ENCODE measurements at places on chromosomes 12 and 14.

GRCh38 chr14:55749946-55750345, 169.9 kb downstream of the KTN1 start:
- no peak for DNase-seq

GRCh38 chr14:65098586-65098985, 3.7 kb downstream of the MAX start:
- DNase-seq: no peak

DNA sequence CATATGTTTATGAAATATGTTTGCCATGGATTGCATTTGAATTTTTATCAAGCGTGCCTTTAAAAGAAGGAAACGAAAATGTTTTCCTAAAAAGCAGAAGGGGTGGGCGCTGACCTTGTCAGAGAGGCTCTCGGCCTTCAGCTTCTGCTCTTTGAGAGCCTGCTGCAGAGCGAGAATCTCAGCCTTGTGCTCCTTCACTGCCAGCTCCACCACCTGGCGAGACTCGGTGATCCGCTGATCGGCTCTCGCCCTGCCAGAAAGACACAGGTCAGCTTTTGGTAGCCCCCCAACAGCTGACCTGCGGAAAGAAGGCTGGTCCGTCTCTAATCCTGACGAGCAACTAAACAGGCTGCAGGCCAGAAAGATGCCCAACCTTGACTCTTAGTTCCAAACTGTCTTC, 62.4 kb downstream of the PRKAB1 start:
- DNase-seq: no peak

DNA sequence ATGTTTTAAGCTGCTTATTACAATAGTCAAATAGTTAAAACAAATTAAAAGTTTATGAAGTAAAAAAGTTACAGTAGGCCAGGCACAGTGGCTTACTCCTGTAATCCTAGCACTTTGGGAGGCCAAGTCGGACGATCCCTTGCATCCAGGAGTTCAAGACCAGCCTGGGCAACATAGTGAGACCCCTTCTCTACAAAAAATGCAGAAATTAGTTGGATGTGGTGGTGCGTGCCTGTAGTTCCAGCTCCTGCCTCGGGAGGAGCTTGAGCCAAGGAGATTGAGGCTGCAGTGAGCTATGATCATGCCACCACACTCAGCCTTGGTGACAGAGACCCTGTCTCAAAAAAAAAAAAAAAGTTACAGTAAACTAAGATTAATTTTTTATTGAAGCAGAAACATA, 142.6 kb downstream of the MIPOL1 start:
- no peak for DNase-seq

DNA sequence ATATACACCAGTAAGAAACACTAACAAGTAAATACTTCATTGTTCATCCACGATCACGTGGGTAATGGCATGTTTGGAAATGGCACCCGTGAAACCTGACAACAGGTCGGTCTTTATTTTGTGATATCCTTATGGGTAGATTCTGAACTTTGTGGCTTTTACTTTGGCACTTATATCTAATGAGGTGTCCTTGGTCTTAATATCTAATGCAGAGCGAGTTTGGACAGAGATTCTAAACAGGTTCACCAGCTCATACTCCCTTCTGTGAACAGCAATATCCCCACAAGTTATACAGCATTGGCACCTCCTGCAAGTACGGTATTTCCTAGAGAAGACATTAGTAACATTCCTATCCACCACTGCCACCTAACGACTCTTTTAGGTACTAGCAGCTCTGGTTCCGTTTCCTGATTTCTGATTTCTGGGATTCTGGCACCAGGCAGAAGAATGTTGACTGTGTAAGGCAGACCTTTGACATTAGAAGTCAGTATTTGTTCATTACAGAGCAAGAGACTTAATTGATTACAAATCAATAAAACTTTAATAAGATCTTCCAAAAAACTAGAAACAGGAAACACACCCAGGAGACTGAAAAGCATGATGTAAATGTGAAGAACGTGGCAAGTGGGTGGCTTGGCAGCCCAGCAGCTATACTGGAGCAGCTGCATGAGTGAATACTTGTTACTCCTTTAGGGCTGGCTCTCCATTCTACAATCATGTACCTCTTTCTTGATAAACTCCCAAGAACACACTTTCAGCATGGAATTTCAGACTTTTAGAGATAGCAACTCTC, 2.5 kb downstream of the ANG start:
- no peak for DNase-seq

- DNase-seq: no peak
These were observed 288.2 kb upstream of the TMPO start for GRCh38 chr12:98227162-98227561.

DNA sequence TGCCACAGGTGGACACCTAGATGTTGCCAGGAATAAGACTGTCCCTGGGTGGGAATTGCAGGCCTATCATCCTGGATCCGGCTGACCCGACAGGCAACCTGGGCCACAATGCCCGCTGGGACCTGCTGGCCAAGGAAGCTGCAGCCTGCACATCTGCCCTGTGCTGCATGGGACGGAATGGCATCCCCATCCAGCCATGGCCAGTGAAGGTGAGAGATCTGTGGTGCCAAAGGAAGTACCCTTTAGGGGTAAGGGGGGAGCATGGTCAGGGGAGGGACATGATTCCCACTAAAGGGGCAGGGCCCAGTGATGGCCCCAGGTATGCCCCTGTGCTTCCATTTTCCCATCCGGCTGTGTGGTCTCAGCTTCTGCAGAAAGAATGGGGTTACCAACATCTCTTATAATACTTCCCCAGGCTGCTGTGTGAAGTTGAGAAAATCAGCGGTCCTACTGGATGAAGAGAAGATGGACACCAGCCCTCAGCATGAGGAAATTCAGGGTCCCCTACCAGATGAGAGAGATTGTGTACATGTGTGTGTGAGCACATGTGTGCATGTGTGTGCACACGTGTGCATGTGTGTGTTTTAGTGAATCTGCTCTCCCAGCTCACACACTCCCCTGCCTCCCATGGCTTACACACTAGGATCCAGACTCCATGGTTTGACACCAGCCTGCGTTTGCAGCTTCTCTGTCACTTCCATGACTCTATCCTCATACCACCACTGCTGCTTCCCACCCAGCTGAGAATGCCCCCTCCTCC, 8.6 kb upstream of the OAS2 start:
- no peak for DNase-seq

DNA sequence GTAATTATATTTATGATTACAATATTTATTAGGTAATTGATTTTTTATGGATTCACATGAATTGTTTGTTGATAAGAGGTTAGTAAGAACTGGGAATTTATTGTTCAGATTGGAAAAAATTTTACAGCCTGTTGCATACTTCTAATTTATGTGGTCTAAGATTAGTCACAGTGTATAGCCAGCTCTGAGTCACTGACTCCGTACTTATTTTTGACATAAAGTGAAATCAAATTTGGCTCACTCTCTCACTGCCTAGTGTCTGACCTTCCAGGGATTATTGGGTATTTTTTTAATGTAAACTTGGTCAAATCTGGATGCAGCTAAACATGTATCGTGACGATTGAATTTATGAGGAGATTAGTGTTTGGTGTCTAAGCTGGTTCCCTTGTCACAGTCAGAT, 109.3 kb downstream of the PTPRQ start:
- DNase-seq: no peak

- DNase-seq: no peak
These were observed 132.8 kb downstream of the BCL11B start for GRCh38 chr14:99138999-99139865.

- no peak for DNase-seq
These were observed 958.4 kb downstream of the SLC6A15 start for GRCh38 chr12:83954071-83954789.

DNA sequence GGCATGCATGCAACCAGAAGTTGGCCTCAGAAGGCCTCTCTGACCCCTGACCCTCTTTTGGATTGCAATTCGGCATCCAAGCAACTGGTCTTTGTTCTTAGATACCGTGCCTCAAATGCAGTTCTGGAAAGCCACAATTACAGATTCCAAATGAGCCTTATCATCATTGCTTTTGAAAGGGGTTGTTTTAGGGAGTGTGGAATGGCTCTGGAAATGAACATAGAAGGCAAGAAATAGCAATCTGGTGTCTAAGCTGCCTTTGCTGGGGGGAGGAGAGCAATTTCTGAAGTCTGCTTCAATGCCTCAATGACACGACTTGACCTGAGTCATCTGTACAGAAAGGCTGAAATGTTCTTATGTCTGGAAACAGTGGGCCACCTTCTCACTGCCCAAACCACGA, 250.1 kb downstream of the NUAK1 start:
- no peak for DNase-seq

GRCh38 chr12:57604454-57604991, at the start of gene DTX3:
Gene DTX3, plus strand, starts transcription at chr12:57604824. Its CDS starts 1,694 bp downstream, at chr12:57606518.
- no peak for DNase-seq

DNA sequence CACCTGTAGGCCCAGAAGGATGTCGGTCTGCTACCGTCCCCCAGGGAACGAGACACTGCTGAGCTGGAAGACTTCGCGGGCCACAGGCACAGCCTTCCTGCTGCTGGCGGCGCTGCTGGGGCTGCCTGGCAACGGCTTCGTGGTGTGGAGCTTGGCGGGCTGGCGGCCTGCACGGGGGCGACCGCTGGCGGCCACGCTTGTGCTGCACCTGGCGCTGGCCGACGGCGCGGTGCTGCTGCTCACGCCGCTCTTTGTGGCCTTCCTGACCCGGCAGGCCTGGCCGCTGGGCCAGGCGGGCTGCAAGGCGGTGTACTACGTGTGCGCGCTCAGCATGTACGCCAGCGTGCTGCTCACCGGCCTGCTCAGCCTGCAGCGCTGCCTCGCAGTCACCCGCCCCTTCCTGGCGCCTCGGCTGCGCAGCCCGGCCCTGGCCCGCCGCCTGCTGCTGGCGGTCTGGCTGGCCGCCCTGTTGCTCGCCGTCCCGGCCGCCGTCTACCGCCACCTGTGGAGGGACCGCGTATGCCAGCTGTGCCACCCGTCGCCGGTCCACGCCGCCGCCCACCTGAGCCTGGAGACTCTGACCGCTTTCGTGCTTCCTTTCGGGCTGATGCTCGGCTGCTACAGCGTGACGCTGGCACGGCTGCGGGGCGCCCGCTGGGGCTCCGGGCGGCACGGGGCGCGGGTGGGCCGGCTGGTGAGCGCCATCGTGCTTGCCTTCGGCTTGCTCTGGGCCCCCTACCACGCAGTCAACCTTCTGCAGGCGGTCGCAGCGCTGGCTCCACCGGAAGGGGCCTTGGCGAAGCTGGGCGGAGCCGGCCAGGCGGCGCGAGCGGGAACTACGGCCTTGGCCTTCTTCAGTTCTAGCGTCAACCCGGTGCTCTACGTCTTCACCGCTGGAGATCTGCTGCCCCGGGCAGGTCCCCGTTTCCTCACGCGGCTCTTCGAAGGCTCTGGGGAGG, at the start of gene LTB4R:
TSS of gene LTB4R (plus strand) at position 857 of the 959 bp plus-strand sequence. CDS start 4,150 bp downstream, outside the sequence.
- no peak for DNase-seq

GRCh38 chr14:50082308-50082742, 34.0 kb downstream of the VCPKMT start:
- no peak for DNase-seq

- DNase-seq: no peak
These were observed 200.3 kb downstream of the PELI2 start for GRCh38 chr14:56318393-56319115.

GRCh38 chr12:105423237-105423636, 92.7 kb downstream of the C12orf75 start:
- DNase-seq: no peak

DNA sequence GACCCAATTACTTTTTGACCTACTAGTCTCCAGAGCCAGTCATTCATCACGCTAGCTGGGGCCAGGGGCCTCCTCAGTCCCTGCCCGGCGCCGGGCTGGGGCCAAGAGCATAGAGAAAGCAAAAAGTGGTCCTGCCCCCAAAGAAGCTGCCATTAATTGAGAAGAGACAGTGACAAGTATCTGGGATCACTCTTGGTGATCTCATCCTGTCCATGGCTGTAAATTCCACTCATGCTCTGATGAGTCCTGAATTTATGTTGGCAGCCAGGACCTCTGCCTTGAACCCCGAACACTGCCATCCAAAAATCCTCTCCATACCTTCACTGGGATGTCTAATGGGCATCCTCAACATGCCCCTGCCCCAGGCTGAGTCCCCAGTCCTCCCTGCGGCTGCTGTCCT, 34.4 kb upstream of the DLK1 start:
- DNase-seq: no peak

DNA sequence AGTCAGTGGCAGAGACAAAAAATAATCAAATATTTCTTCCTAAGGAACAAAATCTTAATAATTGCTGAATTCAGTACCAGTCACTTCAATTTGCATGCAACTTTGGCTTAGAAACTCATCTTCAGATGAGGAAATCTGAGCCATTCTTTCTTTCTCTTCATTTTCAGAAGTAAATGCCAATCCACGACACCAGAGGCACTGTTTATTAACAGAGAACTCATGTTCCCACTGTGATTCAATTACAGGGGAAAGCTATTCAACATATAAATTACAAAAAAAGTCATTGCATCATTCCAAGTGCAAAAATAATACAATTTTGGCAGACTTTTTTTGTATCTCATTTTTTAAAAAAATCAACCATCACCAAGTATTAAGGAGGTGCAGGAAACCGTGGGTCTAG, 816.1 kb upstream of the TMEM132C start:
- DNase-seq: no peak

- DNase-seq: no peak
These were observed 87.1 kb downstream of the ATP2B1 start for GRCh38 chr12:89621521-89621920.

DNA sequence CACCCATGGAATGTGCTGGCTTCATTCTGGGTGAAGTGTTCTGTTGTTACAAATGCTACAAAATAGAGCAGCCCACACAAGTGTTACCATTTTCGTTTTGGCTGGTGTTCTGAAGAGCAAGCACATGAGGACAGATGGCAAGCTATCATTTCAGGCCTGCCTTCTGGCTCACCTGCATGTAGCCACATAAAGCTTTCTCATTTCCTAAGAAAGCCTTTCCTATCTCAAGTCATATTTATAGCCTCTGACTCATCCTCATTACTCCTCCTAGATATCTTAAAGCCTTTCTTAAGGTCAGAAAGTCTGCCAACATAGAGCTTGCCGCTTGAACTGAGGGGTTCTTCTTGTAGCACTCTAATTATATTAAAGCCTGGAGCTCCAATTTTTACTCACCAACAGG, 89.0 kb downstream of the PTPRR start:
- no peak for DNase-seq

DNA sequence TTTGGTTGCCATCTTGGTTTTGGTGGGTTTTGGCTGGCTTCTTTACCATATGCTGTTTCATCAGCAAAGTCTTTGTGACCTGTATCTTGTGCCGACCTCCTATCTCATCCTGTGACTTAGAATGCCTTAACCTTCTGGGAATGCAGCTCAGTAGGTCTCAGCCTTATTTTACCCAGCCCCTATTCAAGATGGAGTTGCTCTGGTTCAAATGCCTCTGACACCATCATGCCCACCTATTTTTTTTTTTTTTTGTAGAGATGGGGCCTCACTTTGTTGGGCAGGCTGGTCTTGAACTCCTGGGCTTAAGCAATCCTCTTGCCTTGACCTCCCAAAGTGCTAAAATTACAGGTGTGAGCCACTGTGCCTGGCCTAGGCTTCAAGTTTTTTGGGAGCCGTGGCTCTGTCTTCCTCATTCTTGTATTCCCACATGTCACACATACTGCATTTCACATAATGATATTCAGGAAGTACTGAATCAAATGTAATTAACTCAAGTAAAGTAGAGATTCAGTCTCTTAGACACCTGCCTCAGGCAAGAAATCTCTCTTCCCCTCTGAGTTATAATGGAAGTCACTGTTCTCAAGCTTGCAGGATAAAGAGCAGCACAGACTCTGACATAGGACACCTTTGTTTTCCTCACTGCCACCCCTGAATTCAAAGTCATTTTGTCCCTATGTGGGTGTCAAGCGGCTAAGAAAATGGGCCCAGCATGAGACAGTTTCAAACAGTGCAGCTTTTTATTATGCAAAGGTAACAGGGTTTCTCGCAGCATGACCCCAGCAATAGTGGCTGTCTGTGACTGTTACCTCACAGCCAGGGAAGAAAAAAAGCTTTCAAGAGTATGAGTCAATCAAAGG, 159.0 kb downstream of the PTPN11 start:
- no peak for DNase-seq

Measured in cortex of kidney (tissue), 1 donor.